Lung (tissue), 17 donors: ENCODE measurements at places on chromosomes 2 and 18. TPM values are rescaled to one million over a fixed set of nuclear protein-coding genes. Genes with fewer than 3 reads are reported as not detected.

The ABCG5 gene
- total RNA-seq: not detected

DNA sequence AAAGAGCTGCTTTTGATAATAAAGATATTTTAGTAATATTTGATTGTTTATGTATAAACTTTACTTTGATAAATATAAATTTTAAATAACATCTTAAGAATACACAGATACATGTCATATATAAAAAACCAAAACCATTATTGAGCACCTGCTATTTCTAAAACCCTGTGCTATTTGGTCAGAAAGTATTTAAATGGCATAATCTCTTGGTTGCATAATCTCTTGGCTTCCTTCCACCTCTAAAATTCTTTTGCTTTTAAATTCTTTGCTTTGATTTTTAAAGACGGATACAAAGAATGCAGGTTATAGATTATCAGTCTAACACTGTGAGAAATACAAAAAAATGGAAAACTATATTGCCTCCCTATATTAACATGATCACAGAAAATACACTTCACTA lies 36.9 kb downstream of the ACMSD start:
- peak; percentile 15 for DNase-seq

The PDK1 gene
- total RNA-seq: 12.1 TPM

The NPHP1 gene
- 17.1 TPM for total RNA-seq

The RGPD3 gene
- 0.09 TPM for total RNA-seq

DNA sequence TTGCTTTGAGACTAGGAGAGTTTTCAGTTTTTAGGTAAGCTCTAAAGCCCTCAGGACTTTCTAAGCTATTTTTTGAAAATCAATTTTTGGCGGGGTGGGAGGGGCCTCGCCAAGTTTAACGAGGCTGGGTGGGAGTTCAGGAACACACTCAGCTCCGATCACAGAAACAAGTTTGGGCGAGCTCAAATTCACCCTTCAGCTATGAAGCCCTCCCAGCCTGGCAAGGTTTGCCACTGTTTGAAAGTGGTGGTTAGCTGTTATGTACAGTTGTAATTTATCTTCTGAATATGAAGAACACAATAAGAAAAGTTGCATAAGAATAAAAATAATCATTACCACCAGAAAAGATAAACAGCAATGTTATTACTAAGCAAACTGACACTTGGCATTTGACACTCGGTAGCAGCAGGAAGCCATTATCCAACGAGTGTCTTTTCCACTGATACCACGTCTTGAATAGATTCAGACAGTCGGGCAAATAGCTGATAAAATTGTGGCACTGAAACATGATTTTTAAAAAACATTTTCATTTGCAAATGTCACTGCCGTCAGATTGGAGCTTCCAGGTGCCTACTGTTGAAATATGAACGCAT lies 59.8 kb downstream of the KCTD1 start:
- DNase-seq: peak; percentile 23

DNA sequence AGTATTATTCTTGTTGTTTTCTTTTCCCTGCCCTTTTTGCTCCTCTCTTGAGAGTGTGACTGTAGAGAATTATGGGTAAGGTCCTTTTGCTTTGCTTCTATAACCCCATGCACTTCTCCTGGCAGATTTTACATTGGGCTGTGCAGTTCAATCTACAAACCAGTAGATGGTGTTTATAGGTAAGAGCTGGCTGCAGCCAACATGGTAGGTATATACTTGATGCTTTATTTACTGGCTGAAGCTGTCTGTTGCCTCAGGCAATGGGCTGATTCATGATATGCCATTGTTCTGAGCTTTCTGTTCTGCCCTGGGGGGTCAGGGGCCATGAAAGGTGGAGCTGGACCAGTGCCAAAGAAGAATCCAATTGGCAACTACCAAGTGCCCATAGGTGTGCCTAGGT lies 48.3 kb upstream of the MYL1 start:
- no peak for DNase-seq

- no peak for DNase-seq
Measured at GRCh38 chr2:41955316-41956043, 92.3 kb upstream of the PKDCC start.

The SLC9A4 gene
- total RNA-seq: not detected

DNA sequence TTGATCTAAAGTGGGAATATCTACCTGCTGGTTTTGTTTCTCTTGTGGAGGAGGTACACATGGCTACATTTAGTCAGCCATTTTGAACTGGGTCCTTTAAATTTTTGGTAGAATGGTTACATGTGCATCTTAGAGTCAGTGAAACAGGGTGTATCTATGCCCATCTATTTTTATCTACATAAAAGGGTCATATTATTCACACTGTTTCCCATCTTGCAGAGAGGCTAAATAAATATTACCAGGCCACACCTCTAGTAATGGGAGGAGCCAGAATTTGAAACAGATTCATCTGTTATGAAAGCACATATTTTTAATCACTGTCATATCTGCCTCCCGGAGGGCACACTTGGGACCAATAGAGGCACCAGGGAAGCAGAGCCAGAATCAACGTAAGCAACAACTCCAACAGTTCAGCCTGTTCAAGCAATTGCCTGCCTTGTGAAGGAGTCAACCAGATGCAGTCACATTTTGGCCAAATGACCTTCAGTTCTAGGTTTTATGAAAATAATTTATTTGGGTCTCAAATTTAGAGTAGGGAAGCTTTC lies 376.8 kb downstream of the TSN start:
- DNase-seq: no peak
